Stimulated activated CD8-positive, alpha-beta memory T cell treated with anti-CD3 and anti-CD28 coated beads, Interleukin-4, amount 100 ng/mL, for 48 hours (primary cell): ENCODE measurements at places on chromosomes 5 and 9.

DNA sequence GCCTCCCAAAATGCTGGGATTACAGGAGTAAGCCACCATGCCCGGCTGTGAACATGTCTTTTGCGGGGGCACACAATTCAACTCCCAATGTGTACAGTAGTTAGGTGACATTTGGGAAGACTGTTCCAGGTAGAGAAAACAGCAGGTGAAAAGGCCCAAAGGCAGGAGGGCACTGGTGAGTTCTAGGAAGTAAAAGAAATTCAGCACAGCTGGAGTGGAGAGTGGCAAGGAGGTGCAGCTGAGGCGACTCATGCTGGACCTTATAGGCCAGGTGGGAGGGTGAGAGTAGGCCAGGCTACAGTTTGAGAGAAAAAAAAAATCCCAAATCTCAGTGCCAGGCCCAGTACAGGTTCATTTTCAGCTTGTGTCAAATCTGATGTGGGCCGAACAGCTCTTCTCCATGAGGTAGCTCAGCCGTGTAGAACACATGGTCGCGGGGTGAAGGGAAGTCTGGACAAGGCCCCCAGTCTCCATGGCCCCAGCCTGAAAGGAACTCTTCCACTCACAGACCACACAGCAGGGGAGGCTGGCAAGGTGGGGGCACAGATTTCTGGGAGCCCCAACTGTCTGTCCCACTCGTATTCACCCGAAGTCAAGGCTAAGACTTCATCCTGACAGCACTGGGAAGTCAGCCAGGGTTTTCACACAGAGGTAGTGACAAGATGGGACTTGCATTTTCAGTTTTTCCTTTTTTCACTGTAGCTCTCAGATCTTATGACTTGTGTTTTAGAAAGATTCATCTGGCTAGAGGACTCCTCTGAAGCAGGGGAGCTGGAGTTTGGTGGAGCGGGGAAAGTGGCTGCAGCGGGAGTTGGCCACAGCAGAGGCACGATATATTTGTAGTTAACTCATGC is 4.5 kb upstream of the HNRNPAB start:
- no peak for DNase-seq

- no peak for DNase-seq
Observed at GRCh38 chr5:176180339-176180738, 57.9 kb upstream of the SIMC1 start.

GRCh38 chr5:84825606-84826005 is 440.9 kb upstream of the EDIL3 start:
- no peak for DNase-seq

- no peak for DNase-seq
Observed at GRCh38 chr5:9212605-9213004, 333.3 kb downstream of the SEMA5A start.

DNA sequence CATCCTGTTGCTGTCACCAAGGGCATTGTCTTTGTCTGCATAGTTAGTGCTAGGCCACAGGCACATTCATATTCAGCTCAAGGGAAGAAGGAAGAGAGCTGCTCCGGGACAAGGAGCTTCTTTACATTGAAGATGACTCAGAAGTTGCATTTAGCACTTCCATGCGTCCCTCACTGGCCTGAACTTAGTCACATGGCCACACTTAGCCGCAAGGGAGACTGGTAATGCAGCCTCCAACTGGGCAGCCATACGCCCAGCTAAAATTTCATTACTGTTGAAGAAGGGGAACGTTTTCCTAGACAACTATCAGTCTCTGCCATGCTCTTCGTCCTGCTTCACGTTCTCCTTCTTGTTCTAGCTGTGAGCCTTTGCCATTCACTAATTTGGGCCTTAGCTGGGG is 20.0 kb downstream of the ACTL7B start:
- DNase-seq = no peak

DNA sequence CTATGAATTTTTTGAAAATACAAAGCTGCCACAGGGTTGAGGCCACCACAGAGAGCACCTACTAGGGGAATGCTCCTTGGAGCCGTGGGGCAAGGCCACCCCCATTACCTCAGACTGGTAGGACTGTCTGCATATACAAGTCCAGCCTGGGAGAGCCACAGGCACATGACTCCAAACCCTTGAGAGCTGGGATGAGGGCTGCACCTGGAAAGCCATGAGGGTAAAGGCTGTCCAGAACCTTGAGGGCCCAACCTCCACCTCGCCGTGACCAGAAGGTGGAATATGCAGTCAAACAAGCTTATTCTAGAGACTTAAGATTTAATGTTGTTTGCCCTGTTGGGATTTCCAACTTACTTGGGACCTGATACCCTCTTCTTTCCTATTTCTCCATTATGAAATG is 69.5 kb upstream of the TSLP start:
- DNase-seq = no peak
